Effector memory CD8-positive, alpha-beta T cell (primary cell): ENCODE measurements at places on chromosomes 2 and 18.

- no peak for DNase-seq
Observed at GRCh38 chr18:30177056-30177455, 865.5 kb downstream of the DSC3 start.

GRCh38 chr2:169765523-169765922 lies 31.9 kb downstream of the KLHL23 start:
- no peak for DNase-seq

- no peak for DNase-seq
Observed at GRCh38 chr18:67583621-67584020, 67.1 kb upstream of the DSEL start.

DNA sequence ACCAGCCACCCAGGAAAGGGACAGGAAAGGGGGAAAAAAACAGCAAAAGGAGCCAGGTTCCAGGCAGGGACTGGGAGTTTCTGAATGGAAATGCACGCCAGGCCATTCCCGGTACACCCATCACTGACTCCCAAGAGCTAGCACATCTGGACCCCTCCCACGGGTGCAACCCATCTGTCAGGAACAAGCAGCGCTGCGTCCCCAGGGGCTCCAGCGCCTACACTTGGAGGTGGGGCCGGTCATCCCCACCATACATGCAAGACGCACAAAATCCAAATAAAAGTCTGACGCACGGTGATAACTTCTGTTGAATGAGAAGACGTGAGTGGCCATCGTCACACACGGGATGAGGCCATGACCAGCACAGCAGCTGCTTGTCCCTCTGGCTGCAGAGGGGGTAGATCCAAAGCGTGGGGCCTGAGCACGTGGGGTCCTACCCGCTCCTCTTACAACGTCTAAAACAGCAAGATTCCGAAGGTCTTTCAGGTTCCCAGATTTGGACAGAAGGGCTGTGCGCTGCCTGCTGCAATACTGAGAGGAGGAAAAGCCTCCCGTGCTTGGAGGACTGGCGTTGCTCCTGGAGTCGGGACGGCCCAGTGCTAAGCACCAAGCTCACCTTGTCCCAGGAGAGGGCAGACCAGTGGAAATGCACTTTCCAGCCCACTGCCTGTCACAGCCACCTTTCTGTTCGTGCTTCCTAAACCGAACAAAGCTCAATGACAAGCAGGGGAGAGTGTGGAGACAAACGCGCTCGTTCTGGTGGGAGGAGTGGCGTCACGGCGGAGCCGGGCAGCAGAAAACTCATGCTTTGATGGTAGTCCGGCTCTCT lies 68.9 kb downstream of the NDUFA10 start:
- no peak for DNase-seq

DNA sequence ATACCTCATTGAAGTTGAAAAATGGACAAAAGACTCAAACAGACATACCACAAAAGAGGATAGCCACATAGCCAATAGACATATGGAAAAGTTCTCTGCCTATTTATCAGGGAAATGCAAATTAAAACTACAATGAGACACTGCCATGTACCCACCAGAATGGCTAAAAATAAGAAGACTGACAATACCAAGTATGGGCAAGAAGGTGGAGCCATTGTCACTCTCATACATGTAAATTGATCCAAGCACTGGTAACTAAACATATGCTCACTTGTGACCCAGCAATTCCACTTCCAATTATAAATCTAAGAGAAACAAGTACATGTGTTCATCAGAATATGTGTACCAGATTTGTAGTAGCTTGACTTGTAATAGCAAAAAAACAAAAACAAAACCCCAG lies 4.6 kb downstream of the LOXHD1 start:
- DNase-seq, result no peak

GRCh38 chr2:20702563-20702962 lies 35.6 kb downstream of the GDF7 start:
- no peak for DNase-seq

GRCh38 chr2:65574993-65575392 lies 142.6 kb upstream of the SPRED2 start:
- DNase-seq, result no peak

GRCh38 chr2:241109210-241110088 lies 7.4 kb upstream of the MTERF4 start:
- no peak for DNase-seq

DNA sequence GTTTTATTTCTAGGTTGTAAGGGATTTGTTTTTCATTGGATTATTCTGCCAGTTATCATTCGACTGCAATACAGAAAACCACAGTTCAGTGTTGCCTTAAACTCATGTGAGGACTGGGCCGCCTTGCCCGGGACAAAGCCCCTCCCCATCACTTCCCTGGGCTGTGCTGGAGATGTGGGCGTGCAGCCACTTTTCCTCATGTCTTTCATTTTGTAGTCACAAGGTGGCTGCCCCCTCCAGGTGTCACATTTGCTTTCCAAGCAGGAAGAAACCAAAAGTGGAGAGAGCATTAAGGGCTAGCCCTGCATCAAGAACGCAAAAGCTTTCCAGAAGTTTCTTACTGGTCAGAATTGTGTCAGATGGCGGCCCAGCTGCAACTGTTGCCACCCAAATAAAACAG lies 492.5 kb upstream of the ID2 start:
- no peak for DNase-seq

- DNase-seq, result no peak
Observed at GRCh38 chr2:85504778-85505261, 34.1 kb upstream of the MAT2A start.

DNA sequence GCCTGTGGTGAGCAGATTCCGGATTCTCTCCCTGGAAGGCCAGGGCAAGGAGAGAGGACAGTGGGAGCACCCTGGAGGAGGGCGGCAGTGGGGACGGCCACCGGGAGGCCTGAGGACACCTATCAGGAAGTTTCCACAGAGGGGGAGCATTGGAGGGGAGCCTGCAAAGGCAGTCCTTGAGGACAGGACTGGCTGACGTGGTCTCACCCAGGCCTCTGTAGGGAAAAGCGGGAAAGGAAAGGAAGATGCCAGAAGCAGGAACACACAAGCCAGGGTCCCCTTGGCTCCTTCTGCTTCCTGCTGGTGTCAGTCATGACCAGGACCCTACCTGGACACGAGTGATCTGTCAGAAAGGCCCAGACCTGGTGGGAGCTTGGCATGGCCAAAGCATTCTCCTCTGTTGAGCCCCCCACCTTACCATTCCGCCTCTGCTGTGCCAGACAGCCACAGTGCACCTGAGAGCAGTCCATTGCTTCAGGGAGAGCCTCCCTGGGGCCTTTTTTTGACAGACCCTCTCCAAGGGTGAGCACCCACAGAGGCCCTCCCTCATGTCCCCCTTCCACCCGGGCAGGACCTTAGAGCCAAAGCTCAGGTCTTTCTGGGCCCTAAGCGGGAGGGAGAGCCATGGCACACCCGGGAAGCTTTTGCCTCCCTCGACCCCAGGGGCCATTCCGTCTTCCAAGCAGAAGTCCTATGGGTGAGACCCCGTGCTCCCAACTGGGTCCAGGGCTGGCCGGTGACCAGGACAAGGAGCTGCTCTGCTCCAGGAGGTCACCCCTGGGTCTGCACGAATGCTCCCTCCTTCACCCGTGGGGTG lies 333.1 kb downstream of the DYSF start:
- DNase-seq, result no peak

DNA sequence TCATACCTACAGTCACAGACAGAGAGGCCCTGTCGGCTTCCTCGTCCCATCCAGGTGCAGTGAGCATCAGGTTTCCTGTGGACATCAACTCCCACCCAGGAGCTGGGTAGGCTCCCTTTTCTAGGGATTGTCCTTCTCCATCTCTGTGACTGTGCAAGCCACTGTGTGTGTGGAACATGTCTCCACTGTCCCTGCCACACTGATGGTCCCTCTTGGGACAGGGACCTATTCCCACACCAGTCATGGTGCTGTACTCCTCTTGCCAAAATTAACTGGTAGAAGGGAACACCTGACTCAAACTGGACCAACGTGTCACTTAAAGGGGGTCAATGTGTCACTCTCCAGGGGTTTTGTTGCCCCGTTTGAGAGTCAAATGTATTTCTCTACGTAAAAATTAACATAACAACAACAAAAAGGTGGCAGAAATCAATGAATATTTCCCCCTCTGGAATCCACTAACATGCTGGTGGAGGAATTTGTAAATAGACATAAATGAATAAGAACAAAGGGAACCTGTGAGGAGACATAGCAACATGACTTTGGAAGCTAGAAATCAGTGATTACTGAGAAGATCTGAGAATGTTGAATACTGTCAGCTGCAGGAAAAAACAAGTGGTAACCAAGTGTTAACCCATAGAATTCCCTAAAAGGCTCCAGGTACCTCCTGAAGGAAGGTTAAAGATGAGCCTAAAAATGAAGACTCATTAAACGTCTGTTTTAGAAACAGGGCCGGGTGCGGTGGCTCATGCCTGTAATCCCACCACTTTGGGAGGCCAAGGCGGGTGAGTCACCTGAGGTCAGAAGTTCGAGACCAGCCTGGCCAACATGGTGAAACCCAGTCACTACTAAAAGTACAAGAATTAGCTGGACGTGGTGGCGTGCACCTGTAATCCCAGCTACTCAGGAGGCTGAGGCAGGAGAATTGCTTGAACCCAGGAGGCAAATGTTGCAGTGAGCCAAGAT lies 40.4 kb downstream of the SH2D6 start:
- DNase-seq, result no peak

DNA sequence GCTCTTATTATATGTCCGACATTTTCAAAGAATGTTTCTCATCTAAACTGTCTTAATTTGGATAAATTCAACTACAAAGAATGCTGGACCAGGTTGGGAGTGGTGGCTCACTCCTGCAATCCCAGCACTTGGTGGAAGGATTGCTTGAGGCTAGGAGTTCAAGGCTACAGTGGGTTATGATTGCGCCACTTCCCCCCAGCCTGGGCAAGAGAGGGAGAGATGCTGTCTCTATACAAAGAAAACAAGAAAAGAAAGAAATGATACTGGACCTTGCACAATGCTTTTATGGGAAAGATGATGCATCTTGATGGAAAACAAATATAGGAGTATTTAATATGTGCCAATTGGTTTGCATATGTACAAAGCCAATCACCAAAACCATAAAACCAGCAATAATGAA lies 296.7 kb downstream of the LPIN1 start:
- no peak for DNase-seq

- no peak for DNase-seq
Observed at GRCh38 chr2:231050018-231050901, 6.4 kb upstream of the PSMD1 start.

DNA sequence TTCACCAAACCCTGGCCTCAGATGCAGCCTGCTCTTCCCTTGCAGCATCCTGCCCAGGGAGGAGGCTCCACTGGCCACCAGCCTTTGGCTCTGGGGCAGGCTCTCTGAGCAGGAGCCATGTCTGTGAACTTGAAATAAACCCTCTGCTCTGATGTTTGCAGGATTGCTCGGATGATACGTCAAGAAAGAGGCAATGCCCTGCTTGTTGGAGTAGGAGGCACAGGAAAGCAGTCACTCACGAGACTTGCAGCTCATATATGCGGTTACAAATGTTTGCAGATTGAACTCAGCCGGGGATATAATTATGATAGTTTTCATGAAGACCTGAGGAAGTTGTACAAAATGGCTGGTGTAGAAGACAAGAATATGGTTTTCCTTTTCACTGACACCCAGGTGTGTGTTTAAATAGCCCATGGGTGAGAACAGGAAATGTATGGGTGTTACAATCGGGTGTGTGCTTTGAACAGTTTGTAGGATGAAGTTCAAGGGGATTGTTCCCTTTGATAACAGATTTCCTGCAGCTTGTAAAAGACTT lies 177.9 kb downstream of the DNAH6 start:
- peak; percentile 13 for DNase-seq

DNA sequence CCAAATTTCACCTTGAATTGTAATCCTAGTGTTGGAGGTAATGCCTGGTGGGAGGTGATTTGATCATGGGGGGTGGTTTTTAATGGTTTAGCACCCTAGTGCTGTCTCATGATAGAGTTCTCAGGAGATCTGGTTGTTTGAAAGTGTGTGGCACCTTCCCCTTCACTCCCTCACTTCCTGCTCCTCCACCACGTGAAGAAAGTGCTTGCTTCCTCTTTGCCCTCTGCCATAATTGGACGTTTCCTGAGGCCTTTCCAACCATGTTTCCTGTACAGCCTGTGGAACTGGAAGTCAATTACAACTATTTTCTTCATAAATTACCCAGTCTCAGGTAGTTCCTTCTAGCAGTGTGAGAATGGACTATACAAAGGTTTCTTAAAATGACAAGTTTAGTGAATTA lies 251.8 kb upstream of the NETO1 start:
- no peak for DNase-seq

- no peak for DNase-seq
Observed at GRCh38 chr2:150732064-150732463, 244.6 kb upstream of the RND3 start.

DNA sequence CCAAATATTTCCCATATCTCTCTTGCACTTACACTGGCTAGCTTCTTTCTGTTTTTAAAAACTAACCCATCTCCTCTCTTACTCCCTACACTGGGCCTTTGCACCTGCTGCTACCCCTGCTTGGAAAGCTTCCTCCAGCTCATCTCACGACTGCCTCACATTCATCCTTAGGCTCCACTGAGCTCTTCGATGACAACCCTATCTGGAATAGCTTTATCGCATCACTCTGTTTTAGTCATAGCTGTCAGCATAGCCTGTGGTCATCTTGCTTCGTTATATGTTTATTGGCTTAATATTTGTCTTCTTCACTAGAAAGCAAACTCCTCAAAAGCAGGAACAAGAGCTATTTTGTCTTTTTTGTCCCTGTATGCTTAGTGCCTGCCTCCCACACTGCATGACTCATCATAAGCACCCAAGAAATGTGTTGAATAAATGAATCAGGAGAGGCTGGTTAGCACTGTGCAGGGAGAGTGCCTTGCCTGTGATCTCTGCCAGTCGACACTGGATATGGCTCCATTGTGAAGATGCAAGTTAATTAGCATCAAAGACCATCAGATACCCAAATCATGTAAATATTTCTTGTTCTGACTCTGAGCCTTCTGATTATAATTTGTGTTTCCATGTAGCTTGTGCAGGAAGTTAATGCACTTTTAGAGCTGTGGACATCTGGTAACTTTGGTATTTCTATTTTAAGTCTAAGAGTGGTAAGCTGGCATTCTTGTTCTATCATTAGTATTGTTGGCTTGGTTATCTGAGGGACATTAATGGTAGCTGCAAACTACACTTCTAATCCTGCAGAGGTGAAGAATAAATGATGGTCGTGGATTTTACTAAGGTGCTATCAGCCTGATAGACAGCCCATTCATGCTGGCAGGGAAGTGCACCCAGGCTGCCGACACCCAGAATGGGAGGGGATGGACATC lies 10.3 kb upstream of the DYTN start:
- no peak for DNase-seq

- DNase-seq, result no peak
Observed at GRCh38 chr2:124913868-124914267, 888.8 kb downstream of the CNTNAP5 start.

- no peak for DNase-seq
Observed at GRCh38 chr2:171895786-171896185, 1.7 kb upstream of the SLC25A12 start.
